Activated gamma-delta T cell treated with Interleukin-2 at 50 U/mL for 16 hours (primary cell): ENCODE measurements at places on chromosomes 4 and X.

GRCh38 chr4:85901500-85901899 is 426.6 kb downstream of the ARHGAP24 start:
- no peak for DNase-seq

GRCh38 chr4:2816401-2816954 is 23.6 kb downstream of the SH3BP2 start:
- no peak for DNase-seq

DNA sequence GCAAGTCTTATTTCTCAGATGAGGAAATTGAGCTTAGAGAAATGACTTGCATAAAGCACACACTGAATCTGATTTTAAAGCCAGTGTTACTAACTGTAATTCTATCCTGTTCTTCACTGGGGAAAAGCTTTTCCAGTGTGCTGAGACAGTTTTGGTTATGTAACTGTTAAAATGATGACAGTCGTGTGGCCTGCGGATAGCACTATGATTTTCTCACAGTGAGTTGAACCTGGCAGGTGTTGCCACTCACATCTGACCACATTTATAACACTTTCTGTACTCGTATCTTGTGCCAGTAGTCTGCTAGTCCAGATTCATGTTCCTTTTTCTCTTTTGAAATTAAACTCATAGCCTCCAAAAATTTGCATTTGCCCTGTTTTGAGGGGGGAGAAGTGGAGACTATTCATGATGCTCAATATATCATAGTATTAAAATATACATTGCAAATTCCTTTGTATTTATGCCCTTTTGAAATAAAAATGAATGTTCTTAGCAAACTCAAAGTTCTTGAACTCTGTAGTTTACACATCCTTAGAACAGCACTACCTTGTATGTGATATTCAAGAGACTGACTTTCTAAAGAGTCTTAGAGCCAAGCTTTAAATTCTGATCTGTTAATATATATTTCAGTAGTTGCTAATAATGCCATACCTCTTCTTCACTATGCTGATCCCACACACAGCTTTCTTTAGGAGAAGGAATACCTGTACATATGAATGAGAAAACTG is 132.3 kb downstream of the PDLIM5 start:
- no peak for DNase-seq

DNA sequence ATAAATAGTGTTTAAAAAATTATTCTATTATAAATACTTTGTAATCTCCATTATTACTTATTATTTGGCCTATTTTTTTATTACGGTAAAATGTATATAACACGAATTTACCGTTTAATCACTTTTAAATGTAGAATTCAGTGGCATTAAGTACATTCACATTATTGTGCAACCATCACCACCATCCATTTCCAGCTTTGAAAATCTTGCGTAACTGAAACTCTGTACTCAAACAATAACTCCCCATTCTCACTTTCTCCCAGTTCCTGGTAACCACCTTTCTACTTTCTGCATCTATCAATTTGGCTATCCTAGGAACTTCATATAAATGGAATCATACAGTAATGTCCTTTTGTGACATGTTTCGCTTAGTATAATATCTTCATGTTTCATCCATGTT is 45.7 kb downstream of the PASD1 start:
- no peak for DNase-seq

- DNase-seq, result no peak
Measured at GRCh38 chr4:173443121-173443520, 44.2 kb upstream of the SCRG1 start.

GRCh38 chr4:105458001-105458400 is 15.9 kb downstream of the PPA2 start:
- no peak for DNase-seq

DNA sequence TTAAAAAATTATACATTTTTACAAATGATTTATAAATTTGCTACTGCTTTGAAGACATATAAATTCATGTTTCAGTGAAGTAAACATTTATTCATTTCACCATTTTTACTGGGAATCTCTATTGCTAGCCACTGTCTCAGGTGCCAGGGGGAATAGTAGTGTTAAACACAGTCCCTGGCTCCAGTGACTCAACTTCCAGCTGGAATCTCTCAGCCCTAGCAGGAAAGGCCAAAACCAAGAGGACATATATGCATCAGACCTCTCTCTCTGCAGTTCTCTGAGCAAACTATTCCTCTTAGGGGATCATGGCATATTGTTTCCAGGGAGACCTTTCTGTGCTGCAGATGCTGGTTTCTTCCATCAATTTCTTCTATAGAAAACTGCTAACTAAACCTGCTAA is 1009.0 kb upstream of the LCORL start:
- no peak for DNase-seq

GRCh38 chrX:40617566-40617965 is 5.7 kb upstream of the MPC1L start:
- no peak for DNase-seq

DNA sequence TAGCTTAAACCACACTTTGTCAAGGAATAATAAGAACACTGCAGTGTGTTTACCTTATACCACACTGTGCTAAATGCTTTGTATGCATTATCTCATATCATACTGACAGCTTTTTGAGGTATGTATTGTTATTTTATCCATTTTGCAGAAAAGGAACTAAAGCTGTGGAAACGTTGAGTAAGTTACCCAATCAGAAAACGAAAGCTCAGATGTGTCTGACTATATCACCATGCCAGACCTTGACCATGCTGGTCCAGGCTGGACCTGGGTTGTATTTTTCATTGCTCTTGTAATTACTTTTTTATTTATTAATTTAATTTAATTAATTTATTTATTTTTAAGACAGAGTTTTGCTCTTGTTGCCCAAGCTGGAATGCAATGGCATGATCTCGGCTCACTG is 2.1 kb downstream of the HSD17B11 start:
- no peak for DNase-seq

DNA sequence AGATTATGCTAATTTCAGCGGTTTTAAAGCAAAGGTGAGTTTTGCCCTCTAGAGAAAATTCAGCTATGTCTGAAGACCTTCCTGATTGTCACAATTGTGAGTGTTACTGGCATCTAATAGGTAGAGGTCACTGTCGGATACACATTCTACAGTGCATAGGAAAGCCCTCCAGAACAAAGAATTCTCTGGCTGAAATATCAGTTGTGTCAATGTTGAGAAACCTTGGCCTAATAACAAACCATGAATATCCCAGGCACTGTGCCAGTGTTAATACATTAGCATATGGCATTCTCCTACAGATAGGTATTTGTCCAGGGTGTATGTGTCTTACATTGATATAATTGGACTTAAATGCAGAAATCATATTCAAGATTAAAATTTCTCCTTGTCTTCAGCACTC is 294.3 kb downstream of the FSTL5 start:
- DNase-seq, result no peak

DNA sequence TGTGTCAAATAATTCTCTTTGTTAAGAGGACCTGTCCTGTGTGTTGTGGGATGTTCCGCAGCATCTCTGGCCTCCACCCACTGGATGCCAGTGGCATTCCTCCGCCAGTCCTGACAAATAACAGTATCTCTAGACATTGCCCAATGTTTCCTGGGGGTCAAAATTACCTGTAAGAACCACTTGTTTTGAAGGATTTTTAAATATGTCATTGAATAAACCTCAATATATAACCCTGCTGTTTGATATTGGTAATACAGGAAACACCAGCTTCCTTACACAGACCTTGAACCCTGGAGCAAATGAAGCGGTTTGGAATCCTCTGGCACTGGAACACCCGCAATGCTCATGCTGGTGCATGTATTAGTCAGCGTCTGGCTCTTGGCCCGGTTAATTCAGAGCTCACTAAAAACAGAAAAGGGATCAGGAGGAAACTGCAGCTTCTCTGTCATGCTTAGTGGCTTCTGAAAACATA is 101.3 kb downstream of the TBL1X start:
- DNase-seq, result no peak

- DNase-seq, result no peak
Measured at GRCh38 chr4:145107126-145107525, 9.0 kb downstream of the ABCE1 start.

- DNase-seq, result no peak
Measured at GRCh38 chrX:13659063-13659462, 6.1 kb downstream of the TCEANC start.

DNA sequence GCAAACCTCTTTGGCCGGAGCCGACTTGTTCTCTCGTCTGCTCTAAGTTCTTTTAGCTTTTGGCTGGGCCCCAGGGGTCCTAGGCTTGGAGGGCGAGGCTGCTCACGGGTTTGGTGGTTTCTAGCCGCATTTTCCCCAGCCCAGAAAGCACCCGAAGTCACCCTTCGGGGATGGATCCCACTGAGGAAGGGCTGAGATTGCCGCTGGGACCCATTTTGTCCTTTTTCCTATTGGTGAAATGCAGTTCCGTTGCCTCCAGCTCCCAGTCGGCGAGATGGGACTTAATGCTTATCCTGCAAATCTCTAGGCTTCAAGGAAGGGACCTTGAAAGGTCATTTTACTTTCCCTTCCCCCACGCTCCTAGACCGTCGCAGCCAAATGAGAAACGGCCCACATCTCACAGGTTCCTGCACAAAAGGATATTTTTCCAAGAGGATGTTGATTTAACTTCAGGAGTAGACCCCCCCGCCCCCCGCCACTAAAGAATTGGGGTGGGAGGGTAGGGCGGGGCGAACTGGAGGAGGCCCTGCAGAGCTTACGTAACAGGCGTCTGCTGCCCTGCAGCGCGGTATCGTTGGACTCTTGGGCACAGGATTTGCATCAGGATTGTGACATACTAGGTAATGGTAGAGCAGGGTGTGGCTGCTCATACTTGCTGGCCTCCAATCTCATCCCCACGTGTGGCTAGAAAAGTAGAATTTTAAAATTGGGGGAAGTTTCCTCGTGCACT is 564 bp downstream of the PGK1 start:
- DNase-seq, result no peak

GRCh38 chr4:121278811-121279368 is 101.9 kb downstream of the QRFPR start:
- DNase-seq, result no peak

GRCh38 chr4:115128037-115128436 is 14.6 kb upstream of the NDST4 start:
- no peak for DNase-seq

DNA sequence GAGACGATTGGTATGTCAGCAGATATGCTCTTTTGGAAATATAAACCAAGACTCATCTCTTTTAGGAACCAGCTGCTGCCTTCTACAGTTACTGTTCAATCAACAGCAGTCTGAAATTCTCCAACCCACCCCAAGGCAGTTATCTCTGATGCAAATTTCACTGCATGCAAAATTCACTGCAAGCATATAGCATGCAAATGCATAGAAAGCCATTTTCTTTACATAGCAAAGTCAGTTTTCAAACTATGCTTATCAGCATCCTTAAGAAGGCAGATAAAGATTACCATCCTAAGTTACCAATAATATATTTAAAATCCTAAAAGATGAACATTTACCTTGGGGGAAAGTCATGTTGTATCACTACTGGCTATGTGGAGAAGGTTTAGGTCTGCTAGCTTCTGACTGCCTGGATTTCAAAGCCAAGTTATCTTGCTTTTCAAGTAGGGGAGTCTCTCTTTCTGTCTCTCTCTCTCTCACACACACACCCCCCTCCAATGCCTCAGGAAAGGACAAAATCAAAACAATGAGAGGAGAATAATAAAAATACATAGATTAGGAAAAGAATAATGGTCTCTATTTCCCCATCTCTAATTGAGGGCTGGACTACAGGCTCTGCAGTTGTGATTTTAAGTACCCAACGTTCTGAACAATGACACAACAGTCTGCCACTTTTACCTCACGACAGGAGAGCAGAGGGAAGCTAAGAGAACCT is 1.5 kb downstream of the NMU start:
- DNase-seq, result no peak

- DNase-seq, result no peak
Measured at GRCh38 chrX:110723844-110724243, 71.8 kb downstream of the CHRDL1 start.

DNA sequence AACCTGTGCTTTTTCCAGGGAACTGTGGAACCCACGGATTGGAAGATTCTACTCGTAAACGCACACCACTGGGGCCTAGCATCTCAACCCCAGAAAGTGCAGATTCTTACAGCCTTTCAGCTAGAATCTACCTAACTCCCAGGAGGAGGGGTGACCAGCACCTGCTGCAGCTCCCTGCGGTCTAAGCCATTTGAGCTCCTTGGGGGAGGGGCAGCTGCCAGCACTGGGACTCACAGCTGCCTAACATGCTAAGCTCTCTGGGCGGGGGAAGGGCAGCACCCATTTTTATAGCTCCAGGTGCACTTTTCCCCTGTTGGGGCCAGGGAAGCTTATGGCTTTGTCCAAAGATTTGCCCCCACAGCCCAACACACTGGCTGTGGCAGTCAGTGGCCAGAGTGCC is 595.7 kb upstream of the EPHA5 start:
- DNase-seq, result no peak

DNA sequence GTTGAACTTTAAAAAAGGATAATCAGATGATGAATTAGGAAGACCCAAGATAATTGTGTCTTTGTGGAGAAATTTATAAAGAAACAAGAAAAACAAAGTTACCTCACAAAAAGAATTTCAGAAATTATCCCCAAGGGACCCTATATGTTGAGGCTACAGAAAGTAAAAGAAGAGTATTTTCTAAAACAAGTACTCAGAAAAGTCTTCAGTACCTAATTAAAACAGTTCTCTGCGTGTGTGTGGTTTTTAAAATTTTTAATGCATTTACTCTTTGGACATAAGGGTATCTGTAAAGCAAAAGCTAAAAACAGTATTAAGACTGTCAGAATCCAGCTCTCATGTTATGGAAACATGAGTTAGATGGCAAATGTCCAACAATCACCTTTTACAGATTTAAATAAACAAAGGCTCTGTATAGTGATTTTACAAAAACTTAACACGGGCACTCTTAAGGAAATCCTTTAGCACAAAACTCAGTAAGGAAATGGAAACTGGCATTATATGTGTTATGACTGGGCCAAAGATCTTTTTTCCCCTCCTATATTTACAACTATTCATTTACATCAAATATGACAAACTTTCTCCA is 187.5 kb downstream of the NSUN7 start:
- no peak for DNase-seq

- DNase-seq, result no peak
Measured at GRCh38 chrX:19034025-19034424, 50.1 kb upstream of the PHKA2 start.

- DNase-seq, result peak; percentile 14
Measured at GRCh38 chrX:84188320-84188834, 378 bp upstream of the RPS6KA6 start.

GRCh38 chrX:44954562-44954961 is 81.6 kb downstream of the KDM6A start:
- no peak for DNase-seq
